ENCODE measurements at places on chromosomes 2 and 18.

DNA sequence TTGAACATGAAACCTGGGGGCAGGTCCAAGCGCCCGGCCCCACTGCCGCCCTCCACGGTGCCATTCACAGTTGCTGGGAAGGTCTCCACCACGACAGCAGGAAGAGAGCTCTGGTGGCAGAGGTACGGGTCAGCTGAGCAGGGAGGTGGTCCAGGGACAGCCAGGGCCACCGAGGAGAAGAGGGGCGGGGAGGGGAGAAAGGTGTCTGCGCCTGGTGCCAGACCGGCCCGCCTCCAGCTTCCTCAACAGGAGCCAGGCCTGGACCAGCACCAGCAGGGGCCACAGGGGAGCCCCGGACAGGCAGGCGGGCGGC, 56.2 kb downstream of the BIN1 start:
- DNase-seq = no peak

- no peak for DNase-seq
Observed at GRCh38 chr2:40283111-40283909, 168.6 kb downstream of the SLC8A1 start.

GRCh38 chr2:200585730-200586643, at the start of gene AOX1:
TSS of gene AOX1 (plus strand) at chr2:200586014. CDS start at chr2:200586109, 95 bp downstream.
- peak; percentile 63 for DNase-seq

- no peak for DNase-seq
Observed at GRCh38 chr2:8595811-8596600, 85.8 kb upstream of the ID2 start.

DNA sequence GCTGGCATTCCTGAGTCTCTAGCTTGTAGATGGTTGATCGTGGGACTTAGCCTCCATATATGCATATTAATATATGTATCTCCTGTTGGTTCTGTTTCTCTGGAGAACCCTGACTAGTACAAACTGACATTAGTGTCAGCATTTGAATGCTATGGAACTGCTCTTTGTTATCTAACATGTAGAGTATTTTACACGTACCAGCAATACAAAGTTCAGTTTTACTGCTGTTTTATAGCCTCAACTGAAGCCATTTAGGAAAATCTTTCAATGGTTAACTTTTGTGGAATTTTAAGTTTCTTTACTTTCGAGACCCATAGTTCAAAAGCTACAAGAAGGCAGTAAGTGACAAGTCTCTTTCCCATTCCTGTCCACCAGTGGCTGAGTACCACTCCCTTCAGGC, 418.4 kb downstream of the NUP35 start:
- DNase-seq = no peak

DNA sequence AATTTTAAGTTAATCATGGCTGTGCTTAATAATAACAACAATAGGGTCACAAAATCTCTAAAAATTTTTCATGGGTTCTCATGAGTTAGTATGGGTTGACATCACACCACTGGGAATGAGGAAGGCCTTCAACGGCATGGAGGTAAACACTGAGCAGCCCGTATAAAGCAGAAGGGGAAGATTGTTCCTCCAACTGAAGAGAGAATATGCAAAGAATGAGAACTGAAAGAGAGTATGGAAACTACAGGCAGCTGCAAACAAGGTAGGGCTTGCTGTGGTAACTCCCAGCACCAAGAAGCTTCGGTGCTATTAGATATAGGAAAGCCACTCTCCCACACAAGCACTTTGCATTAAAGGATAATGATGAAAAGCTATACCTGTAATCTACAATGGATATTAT, 1242.3 kb upstream of the CELF4 start:
- no peak for DNase-seq

- DNase-seq = no peak
Observed at GRCh38 chr2:233111427-233111826, 51.3 kb downstream of the INPP5D start.

DNA sequence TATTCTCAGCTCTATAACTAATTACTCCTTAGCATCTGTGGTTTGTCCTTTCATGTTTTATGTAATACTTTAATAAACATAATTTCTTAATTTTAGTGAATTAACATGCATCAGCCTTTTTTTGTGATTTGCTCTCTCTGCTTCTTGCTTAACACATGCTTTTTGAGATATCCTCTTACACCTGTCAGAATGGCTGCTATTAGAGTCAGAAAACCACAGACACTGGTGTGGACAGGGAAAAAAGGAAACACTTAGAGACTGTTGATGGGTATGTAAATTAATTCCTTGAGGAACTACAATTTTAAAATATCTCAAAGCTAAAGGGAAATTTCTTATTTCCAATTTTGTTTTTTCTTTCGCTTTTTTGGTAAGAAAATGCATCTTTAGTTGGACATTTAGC, 549.0 kb downstream of the ZNF804A start:
- no peak for DNase-seq

- DNase-seq = no peak
Observed at GRCh38 chr18:37285825-37286224, 279.8 kb downstream of the CELF4 start.

DNA sequence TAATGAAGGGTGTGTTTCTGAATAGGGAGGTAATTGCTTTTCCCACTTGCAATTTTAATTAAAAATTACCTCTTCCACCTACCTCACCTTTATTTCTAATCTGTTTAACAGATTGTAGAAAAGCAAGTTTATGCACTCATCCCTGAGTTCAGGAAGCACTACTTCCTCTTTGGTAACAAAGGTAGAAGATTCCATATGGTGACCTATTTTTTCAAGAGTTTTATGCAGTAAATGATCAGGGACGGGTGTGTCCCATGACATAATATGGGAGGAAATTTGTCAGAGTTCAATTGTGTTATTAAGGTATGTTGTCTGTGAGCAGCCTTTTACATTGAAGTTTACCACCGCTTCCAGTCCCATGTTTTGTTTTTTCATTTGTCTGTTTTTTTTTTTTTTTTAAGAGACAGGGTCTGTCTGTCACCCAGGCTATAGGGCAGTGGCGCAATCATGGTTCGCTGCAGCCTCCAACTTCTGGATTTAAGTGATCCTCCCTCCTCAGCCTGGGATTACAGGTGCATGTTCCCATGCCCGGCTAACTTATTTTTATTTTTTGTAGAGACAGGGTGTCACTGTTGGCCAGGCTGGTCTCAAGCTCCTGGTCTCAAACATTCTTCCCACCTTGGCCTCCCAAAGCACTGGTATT, 68.2 kb downstream of the ASAP2 start:
- no peak for DNase-seq

DNA sequence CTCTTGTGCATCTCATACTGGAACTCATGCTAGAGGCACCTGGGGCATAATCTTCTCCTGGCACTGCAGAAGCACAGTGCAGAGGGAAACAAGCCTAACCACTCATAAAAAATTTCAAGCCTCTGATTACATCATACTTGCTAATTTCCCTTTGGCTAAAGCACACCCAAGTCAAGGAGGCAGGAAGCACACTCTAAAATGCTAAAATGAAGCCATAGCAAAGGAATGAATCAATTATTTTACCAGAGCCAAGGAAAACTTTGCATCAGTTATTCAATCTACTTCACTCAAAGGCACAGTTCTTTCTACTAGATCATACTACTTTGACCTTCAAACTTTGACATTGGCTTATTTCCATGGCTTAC, 79.6 kb upstream of the SPOPL start:
- peak; percentile 77 for DNase-seq

DNA sequence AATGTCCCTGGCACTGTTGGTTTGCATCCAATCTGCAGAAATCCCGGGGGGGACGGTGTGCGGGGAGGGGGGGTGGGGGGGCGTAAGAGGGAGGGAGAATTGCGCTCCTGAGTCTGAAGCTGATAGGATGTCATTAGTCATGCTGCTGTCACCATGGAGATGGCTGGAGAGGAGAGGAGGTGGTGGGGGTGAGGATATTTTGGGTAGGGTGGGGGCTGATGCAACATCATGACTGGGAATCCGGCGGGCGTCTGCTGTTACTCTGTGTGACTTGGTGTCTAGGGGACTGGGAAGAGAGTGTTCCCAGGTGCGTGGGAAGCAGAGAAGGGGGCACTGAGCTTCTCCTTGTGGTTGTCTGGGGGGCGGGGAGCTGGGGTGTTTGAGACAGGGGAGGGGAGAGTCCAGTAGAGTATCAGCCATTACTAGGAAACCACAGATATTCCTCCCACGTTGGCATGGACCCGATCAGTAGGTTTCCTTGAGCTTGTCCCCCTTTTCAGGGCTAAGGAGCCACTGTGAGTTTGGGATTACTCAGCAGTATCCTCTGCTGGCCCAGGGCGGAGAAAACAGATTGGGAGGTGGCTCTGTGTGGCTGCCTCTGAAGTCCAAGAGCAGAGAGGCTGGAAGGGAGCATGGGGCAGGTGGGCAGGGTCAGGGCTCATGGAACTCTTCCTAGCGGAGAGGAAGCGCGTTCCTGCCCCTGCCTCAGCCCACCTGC, 18.9 kb downstream of the TET3 start:
- DNase-seq = peak; percentile 92

- DNase-seq = no peak
Observed at GRCh38 chr18:41681138-41681880, 273.7 kb upstream of the PIK3C3 start.

GRCh38 chr2:21047141-21048009, 3.5 kb upstream of the APOB start:
- DNase-seq = peak; percentile 8

GRCh38 chr2:176111309-176111663, 4.2 kb downstream of the HOXD11 start:
- peak; percentile 60 for DNase-seq

- no peak for DNase-seq
Observed at GRCh38 chr18:37306432-37306831, 259.2 kb downstream of the CELF4 start.

DNA sequence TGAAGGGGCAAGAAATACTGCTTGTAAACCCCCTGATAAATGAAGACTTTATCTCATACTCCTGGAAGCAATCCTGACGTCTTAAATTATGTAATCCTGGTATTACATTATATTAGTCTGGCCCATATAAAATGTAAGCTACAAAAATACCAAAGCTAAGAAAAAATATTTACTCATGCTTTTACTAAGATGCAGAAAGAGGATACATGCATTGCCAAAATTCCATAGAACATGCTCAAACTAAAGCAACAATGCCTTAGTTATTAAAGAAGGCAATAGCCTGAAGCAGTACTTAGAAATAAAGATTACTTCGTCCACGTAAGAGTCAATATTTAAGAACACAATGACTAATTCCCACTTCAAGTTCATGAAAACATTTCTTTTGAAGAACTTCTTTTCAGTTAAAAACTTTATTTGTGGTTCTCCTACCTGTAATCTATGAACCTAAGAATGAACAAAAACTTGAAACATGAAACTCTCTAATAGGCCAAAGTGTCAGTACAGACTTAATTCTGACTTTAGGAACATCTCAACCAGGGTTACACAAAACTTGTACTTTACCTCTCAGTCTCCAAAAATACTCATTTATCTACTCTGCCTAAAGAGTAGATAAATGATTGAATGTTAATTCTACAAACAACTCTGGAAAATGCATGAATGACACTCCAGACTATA, 117.3 kb downstream of the THADA start:
- DNase-seq = peak; percentile 67

DNA sequence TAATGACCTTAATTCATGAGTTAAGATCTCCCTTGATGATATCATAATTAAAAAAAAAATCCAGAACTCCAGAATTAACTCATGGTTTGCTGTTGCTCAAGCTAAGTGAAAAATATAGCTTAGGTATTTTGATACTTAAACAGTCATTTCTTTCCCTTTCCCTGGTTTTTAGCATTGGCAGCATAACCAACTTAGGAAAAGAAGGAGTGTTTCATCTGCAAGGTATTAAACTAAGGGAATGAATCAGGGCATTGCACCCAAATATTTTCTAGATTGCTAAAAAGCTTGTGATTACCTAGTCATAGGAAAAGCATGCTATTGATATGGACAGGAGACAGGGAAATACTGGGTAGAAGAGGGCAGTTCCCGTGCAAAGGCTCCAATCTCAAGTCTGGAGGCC, 207.2 kb downstream of the LRP1B start:
- DNase-seq = peak; percentile 7

DNA sequence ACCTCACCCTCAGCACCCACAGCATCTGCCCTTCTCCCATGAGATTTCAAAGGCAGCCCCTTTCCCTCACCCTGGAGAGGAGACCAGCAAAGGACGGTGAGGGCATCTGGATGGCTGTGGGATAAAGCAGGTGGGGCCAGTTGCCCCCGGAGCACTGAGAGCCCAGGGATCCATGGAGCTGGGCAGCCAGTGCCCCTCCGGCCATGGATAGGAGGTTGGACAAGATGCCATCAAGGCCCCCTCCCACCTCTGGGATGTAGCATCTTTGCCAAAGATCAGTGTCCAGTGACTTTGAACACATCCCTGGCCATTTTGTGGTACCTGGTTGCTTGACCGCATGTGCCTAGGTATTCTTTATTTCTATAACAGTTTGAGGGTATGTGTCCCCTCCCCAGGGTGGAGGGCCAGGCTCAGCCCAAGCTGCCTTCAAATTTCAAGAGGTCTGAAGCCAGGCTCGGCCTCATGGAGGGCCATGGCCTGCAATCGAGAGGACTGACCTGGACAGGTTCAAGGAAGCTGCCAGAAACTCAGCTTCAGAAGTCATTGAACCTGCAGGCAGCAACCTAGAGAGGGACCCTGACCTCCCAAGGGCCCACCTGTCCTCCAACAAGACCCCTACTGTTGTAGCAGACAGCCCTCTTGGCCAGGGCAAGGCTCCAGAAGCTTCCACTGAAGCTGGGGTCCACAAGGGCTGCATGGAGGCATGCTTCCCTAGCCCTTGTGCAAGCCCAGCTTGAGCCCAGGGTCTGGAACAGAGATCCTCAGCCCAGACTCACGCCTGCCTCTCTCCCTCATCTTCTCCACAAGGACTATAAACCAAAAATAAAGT, 55.5 kb upstream of the BIN1 start:
- no peak for DNase-seq

GRCh38 chr18:74291472-74291770, 342 bp downstream of the CYB5A start:
- DNase-seq = no peak

DNA sequence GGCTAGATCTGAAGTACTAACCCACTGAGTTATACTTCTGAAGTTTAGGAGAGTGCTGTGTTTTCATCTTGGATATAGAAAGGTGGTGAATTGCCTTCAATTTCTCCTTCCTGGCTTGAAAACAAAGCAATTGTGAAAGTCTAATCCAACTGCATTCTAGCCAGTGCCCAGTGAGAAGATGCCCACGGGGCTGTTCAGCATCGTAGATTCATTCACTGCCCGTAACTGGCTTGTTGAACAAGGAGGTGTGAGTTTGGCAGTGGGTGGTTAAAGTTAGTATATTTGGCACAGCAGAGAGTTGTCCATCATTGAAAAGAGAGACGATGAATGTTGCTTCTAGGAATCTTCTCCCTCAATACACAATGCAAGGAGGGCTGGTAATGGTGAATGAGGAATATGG, 82.3 kb upstream of the RND3 start:
- no peak for DNase-seq

- DNase-seq = no peak
Observed at GRCh38 chr2:102318437-102318836, 7.1 kb downstream of the IL1RL1 start.

GRCh38 chr2:72159211-72159993, 11.7 kb upstream of the CYP26B1 start:
- no peak for DNase-seq

DNA sequence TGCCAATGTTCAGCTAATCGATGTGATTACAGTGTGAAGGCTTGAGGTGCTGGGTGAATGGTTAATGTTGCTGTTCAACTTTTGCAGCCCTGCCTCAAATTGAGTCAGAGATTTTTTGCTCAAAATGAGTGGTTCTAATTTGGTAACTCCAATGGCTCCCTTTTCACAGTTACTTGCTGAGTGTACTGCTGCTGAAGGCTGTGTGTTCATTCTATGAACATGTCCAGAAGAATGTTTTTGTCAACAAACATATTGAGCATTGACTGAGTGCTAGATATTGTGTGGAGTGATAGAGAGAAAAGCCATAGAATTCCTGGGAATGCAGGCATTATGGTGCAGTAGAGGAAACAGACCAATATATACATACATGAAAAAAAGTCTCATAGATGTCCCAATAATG, 39.0 kb upstream of the TCF4 start:
- peak; percentile 21 for DNase-seq
